Endothelial cell of umbilical vein (primary cell): ENCODE measurements at places on chromosomes 4 and X. TPM values are rescaled to one million over a fixed set of nuclear protein-coding genes. Genes with fewer than 3 reads are reported as not detected.
A peak's percentile ranks its signal among the peaks of the same experiment; 100 is the strongest.

- DNase-seq: no peak
These were observed 102.5 kb upstream of the MYOZ2 start for GRCh38 chr4:119032921-119033685.

DNA sequence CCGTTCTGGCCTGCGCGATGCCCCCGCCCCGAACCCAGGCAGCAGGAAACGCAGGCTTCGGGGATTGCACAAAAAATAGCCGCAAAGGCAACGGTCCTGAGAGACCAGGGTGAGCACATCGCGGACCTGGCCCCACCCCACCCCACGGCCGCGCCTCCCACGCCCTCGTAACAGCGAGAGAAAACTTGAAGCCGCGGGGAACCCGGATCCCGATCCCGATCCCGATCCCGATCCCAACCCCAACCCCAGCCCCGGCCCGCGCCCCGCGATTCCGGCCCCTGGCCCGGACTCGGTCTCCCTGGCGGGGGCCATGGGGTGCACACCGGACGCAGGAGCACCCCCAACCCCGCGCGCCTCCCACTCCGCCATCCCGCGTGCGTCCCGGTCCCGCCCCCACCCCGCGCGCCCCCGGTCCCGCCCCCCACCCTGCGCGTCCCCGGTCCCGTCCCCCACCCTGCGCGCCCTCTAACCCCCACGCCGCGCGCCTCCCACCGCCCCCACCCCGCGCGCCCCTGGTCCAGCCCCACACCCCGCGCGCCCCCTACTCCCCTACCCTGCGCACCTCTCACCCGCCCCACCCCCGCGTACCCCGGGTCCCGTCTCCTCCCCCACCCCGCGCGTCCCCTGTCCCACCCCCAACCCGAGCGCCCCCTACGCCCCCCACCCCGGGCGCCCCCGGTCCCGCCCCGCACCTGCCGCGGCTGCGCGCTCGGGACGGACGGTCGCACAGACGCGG is 29.0 kb downstream of the NOP14 start:
- DNase-seq: peak; percentile 20

DNA sequence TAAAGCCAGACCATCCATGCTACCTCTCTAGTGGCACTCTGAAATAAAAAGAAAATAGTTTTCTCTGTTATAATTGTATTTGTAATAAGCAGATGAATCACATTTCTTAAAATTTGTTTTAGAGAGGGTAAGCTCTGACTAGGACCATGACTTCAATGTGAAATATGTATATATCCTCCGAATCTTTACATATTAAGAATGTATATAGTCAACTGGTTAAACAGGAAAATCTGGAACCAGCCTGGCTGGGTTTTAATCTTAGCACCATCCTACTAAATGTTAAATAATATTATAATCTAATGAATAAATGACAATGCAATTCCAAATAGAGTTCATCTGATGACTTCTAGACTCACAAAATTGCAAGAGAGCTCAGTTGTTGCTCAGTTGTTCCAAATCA is 1.5 kb downstream of the FGB start:
- no peak for DNase-seq

DNA sequence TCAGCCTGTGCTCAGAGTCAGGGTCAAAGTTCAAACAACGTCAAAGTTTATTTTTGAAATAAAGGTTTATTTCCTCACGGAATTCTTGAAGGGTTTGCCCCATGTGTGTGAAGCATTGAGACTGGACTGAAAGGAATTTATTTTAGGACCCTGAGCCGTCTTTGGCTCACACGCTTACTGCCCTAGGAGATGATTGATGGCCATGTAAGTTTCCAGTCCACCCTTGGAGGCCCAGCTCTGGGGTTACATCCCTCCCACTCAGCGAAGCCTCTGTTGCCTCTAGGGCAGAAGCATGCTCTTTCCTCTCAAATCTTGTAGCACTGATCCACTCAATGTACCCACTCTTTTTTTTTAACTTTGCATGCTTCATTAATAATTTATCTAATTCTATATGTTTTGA is 4.5 kb upstream of the NHSL2 start:
- DNase-seq: no peak

- no peak for DNase-seq
These were observed 56.3 kb downstream of the DTHD1 start for GRCh38 chr4:36337665-36338185.

- no peak for DNase-seq
These were observed 2.9 kb downstream of the OTUD4 start for GRCh38 chr4:145177511-145177905.

DNA sequence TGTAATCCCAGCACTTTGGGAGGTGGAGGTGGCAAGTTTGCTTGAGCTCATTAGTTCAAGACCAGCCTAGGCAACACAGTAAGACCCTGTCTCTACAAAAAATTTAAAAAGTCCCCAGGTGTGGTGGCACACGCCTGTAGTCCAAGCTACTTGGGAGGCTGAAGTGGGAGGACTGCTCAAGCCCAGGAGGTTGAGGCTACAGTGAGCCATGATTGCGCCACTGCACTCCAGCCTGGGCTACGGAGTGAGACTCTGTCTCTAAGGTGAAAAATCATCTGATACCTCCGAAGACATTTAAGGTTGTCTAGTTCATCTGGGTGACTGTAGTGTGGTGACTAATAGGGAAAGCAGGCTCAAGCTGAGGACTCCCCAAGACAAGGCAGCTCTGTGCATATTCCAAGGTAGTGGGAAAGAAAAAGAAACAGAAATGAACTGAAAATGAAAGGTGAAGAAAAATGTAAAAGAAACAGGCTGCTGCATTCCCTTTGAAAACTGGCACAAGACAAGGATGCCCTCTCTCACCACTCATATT is 23.3 kb downstream of the FRYL start:
- DNase-seq: no peak

DNA sequence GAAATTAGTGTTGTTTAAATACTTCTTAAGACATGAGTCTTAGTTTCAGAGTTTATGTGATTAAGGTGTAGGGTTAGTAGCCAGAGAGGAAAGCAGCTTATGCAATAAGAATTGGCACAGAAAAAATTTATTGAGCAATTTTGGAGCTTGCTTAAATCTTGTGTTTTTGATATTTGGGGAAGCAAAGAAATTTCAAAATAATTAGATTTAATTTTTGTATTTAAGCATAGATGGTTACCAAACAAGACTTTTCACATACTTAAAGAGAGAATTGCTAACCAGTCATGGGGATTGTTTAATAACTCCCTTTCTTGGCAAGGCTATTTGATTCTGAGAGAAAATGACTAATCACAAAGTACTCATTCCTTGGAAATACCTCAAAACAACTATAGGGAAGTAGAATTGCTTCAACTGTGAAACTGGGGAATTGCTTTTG is 202.0 kb upstream of the GRID2 start:
- DNase-seq: no peak

- peak; percentile 83 for DNase-seq
These were observed 12.5 kb downstream of the RFC1 start for GRCh38 chr4:39353478-39354253.

GRCh38 chrX:31236231-31236630 is 164.4 kb upstream of the FTHL17 start:
- DNase-seq: no peak

DNA sequence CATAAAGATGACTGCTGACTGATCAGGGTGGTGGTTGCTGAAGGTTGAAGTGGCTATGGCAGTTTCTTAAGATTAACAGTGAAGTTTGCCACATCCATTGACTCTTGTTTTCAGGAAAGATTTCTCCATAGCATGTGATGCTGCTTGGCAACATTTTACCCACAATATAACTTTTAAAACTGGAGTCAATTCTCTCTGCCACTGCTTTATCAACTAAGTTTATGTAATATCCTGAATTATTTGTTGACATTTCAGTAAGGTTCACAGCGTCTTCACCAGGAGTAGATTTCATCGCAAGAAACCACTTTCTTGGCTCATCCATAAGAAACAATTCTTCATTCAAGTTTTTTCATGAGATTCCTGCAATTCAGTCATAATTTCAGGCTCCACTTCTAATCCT is 166.5 kb upstream of the SPRY1 start:
- no peak for DNase-seq

DNA sequence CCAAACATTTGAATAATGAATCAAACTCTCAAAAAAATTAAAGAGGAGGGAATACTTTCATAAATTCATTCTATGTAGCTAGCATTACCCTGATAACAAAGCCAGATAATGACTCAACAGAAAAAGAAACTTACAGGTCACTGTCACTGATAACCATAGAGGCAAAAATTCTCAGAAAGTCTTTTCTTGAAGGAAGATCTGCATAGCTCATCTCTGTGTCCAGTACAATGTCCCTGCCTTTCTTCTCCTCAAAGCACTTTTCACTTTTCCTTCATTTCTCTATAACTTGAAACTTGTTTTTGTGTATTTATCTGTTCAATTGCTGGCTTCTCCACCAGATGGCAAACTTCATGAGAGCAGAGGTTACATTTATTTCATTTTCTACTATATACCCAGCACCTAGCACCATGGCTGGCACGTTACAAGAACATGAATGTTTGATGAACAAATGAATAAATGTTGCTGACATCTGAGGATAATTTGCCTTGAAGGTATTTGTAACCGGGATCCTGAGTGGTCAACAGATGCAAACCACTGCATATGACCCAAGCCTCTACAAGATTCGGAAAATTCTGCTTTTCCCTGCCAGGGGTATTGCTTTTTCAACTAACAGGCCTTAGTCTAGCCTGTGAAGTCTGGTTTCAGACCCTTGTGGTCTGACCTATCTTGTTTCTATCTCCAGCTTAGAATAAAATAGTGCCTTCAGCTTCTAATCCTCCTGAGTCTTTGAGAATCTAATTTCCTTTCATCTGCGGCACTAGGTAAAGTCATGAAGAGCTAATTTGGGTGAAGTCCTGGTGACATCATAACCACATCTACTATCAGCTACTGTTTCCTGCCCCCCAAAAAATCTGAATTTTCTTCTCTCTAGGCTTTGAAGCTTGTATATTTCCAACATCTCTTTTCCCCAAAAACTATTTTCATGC is 52.5 kb upstream of the ANTXR2 start:
- DNase-seq: peak; percentile 65

DNA sequence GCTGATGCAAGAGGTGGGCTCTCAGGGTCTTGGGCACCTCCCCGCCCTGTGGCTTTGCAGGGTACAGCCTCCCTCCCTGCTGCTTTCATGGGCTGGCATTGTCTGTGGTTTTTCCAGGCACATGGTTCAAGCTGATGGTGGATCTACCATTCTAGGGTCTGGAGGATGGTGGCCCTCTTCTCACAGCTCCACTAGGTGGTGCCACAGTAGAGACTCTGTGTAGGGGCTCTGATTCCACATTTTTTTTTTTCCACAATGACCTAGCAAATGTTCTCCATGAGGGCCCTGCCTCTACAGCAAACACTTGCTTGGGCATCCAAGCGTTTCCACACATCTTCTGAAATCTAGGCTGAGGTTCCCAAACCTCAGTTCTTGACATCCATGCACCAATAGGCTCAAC is 657.9 kb upstream of the CT83 start:
- no peak for DNase-seq

DNA sequence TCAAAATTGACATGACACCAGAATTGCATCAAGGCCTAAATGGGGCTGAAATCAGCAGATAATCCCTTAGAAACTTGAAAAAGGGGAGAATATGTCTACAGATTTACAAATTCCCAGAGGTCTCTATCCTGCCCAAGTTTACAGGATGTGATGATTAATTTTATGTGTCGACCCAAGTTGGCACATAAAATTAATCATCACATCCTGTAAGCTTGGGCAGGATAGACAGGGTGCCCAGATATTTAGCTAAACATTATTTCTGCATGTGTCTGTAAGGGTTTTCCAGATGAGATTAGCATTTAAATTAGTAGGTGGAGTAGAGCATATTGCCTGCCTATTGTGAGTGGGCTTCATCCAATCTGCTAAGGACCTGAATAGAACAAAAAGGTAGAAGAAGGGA is 52.3 kb downstream of the ARHGEF6 start:
- DNase-seq: no peak

- DNase-seq: peak; percentile 25
These were observed 136.6 kb upstream of the SH3RF1 start for GRCh38 chr4:169407217-169407845.

DNA sequence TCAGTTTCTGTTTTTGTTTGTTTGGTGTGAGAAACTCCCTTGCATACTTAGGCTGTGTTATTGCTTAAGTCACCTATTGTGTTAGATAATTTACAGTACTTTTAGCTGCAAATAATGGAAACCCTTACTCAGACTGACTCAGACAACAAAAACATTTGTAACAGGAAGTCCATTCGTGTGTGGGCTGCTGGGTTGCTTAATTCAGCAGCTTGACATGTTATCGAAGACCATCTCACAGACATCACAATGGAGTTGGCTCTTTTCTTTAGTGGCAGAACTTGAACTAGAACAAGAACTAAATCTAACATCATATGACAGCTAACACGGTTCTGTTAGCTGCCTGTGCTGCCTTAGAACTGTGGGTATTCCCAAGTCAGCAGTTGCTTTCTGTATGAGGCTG is 9.9 kb upstream of the GABRE start:
- peak; percentile 94 for DNase-seq

DNA sequence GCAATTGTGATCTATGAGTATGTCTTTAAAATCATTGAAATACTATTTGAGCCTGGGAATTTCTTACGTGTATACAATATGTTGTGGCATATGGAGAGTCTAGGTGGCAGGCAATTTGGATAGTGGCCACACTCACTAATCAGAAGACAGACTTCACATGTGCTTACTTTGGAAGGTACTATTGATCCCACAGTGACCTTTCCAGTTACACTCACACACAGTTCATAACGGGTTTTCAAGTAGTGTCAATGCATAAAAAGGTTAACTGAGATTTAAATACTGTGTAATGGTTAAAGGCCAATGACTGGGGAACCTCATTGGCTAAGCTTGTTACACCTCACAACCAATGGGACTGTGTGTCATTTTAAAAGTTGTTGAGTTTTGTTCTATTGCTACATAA is 783.2 kb downstream of the RPA4 start:
- no peak for DNase-seq

DNA sequence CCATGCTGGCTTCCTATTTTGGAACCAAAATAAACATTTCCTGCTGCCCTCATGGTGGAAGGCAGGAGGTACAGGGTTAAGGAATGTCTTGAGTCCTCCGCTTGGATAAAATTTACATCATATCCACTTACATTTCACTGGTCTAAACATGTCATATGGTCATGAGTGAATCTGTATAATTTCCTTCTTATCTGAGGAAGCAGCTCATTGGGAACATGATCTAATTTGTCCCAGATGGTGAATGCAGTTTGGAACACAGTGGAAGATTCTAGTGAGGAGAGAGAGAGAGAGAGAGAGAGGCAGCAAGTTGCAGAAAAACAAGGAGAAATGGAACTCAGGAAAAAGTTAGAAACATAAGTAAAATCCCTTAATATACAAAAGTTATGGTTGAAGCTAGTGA is 46.8 kb downstream of the MXRA5 start:
- DNase-seq: no peak

DNA sequence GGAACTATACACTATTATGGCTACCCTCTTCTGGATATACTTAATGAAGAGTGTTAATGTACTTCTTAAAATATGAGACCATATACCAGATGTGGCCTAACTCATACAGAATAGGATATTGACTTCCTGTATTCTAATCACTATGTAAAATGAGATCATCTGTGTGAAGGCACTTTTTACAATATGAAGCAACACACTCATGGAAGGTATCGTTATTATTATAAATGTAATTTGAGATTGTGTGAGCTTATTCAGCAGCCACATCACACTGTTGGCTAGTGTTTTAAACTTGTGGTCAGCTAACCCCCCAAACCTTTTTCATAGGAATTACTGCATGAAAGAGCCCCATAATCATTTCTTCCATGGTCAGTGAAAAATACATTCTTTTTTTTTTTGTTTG is 281.8 kb upstream of the TEX13A start:
- DNase-seq: no peak

The C4orf51 gene
- not detected in 2 replicates for total RNA-seq

The MAP7D3 gene
- total RNA-seq: 20.0 and 22.8 TPM in 2 replicates

The SPANXD gene
- total RNA-seq: not detected in 2 replicates

The PPP1R3F gene
- total RNA-seq: 2.1 and 2.5 TPM in 2 replicates

The TMEM35A gene
- total RNA-seq: 6.5 and 7.2 TPM in 2 replicates

The PIN4 gene
- 9.9 and 10.4 TPM in 2 replicates for total RNA-seq

The LAMTOR3 gene
- 25.3 and 29.1 TPM in 2 replicates for total RNA-seq
